ENCODE measurements at places on chromosomes 11 and 22.

- no peak for DNase-seq
Observed at GRCh38 chr11:5809905-5810795, 1.4 kb downstream of the OR52N2 start.

GRCh38 chr11:93715797-93716396 lies 25.4 kb downstream of the TAF1D start:
- DNase-seq: no peak

DNA sequence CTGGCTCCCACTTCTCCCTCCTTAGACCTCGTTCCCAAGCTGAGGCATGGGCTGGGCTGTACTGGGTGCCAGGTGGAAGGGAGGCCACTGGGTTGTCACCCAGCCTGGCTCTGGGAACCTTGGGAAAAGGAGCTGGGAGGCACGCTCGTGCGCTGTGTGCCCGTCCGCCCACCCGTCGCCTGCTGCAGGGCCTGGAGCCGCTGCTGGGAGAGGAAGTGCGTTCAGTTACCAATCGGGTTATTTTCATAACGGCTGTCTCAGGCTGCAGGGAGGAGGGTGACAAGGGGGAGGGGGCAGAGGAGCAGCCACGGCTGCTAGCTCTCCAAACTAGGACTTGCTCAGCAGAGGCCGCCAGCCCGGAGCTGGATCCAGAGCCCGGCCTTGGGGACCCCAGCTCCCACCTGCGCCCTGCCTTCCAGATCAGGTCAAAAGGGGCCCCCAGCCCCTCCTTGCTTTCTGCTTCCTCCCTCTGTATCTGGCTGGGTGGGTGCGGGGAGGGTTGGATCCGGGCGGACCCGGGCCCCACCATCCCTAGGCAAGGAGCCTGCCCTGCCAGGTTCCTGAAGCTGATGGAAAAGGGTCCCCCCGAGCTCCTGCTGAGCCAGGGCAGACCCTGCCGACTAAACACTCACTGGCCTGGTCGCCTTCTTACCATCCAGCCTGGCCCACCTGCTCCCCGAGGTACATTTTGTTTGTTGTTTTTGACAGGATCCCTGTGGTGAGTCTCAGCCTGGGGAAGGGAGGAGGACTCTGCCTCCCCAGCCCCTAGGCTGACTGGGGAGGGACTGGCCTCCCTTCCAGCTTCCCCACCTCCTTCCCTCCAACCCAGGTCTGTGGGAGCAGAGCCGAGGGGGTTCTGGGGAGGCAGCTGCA lies 14.3 kb downstream of the DGKZ start:
- peak; percentile 55 for DNase-seq

DNA sequence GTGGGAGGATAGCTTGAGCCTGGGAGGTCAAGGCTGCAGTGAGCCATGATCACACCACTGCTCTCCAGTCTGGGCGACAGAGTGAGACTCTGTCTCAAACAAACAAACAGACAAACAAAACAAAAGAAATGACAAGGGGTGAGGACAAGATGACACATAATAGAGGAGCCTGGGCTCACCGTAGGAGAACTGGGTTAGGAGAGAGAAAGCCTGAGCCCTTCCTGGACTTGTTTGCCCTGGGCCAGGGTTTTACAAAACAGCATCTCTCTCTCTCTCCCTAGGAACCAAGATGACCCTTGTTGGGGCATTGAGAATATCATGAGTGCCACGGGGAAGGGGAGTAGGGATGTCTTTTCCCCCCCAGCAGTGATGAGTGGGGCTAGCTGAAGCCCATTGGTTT lies 15.7 kb downstream of the ROBO3 start:
- no peak for DNase-seq

GRCh38 chr11:3971756-3972404 lies 116.4 kb downstream of the STIM1 start:
- no peak for DNase-seq

DNA sequence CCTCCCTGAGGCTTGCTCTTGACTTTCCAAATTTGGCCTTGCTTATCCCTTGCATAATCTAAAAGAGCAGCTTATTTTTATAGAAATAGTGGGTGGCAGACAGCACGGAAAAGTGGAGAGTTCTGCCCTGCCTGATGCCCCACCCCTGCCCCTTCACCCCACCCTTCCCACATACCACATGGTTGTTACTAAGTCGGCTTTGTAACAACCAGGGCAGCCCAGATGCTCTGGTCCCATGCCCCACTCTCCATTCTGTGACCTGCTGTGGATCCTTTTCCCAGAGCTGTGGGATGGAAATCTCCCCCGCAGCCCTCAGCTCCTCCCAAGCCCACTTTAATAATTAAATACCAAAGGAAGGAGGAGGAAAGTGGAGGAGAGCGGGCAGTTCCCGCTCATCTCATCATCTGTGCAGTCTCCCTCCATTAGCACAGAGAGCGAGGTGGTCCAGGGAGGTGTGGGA lies 10.9 kb downstream of the MRGPRF start:
- no peak for DNase-seq

GRCh38 chr11:1943576-1943975 lies 3.6 kb upstream of the MRPL23 start:
- DNase-seq: no peak

- DNase-seq: no peak
Observed at GRCh38 chr22:26673486-26673885, 16.1 kb downstream of the MIAT start.

- no peak for DNase-seq
Observed at GRCh38 chr11:100735949-100736675, 49.0 kb downstream of the ARHGAP42 start.

DNA sequence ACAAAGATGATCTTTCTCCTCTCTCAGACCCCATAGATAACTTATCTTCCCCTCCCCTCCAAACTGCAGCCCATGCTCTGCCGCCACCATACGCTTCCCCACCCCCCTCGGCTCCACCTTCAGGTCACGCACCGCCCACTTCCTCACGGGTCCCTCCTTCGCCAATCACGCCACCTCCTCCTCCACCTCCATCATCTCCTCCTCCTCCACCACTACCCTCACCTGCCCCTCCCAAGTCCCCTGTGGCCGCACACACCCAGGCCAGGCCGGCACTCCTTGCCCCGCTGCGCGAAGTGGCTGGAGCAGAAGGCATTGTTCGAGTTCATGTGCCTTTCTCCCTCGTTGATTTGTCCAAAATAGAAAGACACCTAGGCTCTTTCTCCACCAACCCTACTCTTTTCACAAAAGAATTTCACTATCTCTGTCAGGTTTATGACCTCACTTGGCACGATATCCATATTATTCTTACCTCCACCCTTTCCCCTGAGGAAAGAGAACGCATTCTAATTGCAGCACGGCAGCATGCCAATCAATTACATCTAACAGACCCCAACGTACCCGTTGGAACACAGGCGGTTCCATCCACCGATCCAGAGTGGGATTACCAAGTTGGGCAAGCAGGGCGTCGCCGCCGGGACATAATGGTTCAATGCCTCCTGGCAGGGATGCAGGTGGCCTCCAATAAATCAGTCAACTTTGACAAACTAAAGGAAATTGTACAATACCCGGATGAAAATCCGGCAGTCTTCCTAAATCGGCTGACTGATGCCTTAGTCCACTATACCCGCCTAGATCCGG lies 12.3 kb upstream of the OR56A3 start:
- DNase-seq: no peak

DNA sequence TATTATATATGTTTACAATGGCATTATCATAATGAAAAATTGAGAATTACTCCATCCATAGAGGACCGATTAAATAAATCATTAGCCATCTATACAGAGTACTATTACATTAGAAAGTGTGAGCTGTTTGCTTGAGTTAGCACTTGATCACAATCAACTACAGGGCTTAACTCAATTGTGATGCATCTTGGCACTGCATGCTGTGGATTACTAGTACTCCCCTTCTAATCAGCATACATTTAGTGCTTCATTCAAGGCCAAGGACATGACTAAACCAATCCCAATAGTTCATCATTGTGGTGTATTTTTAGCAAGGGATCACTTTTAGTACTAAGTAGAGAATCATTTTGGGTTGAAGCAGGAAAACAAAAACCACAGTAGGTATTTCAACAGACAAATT lies 23.5 kb upstream of the ARHGAP42 start:
- DNase-seq: no peak

GRCh38 chr11:65116370-65117205 lies 913 bp downstream of the ZNHIT2 start:
- peak; percentile 61 for DNase-seq

- no peak for DNase-seq
Observed at GRCh38 chr22:46357711-46358520, 22.4 kb downstream of the TRMU start.

GRCh38 chr11:121808096-121808495 lies 307.9 kb downstream of the BLID start:
- DNase-seq: no peak

GRCh38 chr11:1206391-1207271 lies 16.2 kb upstream of the MUC5B start:
- DNase-seq: no peak

DNA sequence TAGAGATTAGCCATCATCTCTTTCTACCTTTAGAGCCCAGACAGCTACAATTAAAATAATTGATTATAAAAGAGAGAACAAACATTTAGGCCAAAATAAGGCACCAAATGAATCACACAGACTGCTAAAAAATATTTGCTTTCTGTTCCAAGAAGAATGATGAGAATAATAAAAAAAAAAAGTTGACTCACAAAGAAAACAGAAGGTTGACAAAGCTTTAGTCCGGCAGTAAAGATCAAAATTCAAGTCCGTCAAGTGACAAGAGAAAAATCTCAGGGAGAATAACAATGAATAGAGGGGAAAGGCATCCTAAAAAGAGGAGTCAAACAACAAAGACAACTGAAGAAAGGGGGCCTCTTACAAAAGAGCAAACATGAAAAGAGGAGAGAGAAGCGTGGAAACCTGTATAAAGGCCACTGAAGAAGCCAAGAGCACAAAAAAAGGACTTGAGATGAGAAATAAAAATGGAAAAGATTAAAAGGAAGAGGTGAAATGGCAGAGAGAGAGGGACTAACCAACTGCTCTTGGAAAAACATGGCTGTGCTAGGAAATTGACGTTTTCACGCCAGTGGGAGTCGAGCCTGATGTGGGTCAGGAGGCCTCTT lies 910.2 kb downstream of the OPCML start:
- no peak for DNase-seq

DNA sequence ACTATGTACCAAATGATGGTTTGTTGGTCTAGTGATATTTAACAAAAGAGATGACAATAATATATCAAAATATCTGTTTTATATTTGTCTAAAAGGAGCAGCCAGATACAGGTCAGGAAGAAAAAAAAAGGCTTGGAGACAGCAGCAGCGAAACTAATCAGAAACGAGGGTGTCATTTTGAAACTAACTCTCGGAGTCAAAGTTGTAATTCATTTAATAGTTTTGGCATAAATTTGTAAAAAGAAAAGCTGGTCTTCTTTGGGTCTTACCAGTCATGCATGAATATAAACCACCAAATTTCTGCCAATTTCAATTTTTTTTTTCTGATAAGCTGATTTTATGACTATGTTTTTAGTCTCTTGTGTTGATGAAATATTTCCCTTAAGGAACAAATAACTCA lies 25.5 kb downstream of the NPAT start:
- no peak for DNase-seq

- no peak for DNase-seq
Observed at GRCh38 chr11:120578596-120579154, 67.1 kb downstream of the GRIK4 start.

DNA sequence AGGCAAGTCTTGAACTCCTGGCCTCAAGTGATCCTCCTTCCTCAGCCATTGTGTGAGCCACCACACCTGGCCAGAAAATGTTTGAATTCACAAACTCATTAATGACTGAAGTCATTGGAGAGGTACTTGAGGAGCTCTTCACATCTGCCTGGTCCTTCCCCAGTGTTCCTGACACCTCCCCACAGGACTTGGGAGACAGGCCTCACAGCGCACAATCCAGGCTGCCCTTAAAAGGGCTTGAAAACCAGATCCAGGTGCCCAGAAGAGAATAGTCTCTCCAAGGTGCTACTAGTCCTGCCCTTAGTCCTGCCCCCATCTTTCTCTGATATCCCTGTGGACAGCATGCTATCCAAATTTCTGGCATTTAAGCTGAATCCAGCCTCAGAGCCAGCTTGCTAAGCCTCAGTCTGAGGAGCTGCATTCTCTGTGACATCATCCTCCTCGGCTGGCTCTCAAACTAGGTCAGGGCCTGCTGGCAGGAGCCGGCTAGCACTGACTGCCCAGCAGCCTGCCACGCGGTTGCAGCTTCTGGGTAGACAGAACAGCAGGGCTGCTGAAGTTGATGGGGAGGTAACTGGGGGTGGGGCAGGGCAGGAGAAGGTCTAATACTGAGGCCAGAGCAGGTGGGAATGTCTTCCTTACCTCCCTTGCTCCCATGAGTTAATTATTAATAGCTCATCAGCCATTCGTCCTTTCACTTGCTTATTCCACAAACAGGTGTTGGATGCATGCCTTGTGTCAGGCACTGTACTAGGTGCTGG lies 35.3 kb upstream of the NECTIN1 start:
- no peak for DNase-seq

DNA sequence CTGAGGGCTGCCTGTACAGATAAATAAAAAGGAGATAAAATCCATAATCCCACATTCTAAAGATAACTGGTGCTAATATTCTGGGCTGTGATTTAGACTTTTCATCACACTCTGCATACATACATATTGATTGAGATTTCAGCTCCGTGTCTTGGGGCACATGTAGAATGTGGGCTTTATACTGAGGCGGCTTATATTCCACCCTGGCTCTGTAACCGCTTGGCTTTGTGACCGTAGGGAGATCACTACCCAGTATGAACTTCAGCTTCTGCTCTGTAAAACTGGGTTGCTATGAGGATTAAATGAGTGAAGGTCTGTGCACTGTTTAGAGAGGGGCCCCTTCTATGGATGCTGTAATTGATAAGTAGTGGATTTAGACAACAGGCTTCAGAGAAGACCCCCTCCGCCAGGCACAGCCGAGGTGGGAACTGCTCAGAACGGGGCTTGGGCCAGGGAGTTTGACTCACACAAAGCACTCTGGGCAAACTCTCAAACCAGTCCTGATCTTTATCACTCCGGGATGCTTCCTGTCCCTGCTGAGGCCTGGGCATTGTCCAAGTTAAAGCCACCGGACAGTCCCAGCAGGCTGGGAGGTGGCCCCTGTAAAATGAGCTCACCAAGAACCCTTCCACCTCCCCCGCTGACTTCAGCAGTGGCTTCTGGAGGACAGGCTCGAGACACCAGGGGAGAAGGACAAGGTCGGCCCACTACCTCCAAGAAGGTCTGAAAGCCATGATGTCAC lies 17.2 kb downstream of the KIAA1671 start:
- DNase-seq: no peak

DNA sequence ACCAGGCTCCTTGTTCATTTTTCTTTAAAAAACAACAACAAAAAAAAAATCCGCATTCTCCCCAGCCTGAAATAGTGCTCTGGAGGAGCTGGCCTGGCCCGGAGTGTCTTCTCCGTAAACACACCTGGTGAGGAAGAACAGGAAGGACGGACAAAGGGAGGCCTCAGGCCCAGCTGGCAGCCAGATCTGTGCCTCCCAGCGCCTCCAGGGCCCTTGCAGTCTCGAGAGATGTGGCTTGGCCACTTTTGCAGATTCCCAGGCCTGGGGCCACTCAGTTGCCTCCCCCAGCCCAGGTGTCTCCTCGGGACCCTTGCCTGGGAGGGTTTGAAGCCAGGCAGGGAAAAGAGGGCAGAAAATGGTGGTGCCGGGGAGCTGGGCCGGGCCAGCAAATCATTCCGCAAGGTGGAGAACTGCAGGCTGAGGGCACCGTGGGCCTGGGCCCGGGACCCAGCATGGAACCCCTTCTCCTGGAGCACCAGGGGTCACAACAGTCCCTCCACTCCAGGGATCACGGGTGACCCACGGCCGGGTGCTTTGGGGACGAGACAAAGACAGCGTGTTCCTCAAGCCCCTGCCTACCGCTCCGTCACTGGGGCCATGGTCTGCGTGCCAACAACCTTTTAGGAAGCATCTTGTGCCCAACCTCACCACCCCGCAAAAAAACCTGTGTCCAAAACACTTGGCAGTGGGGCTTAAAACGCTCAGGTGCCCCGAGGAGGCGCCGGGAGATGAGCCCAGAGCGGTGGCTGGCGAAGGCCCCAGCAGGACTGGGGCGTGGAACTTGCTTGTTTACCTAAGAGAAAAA lies 67.1 kb upstream of the WNT7B start:
- DNase-seq: peak; percentile 22

Measured in stimulated activated CD4-positive, alpha-beta T cell treated with anti-CD3 and anti-CD28 coated beads, Interleukin-12 subunit alpha, Interleukin-12 subunit beta, amount 100 ng/mL, for 4 hours (primary cell).